ENCODE measurements at places on chromosomes 11 and 22. TPM values are rescaled to one million over a fixed set of nuclear protein-coding genes. Genes with fewer than 3 reads are reported as not detected.

The CRYBA4 gene
- not detected for total RNA-seq

The FOLH1 gene
- total RNA-seq, result 1.3 TPM

The KRTAP5-8 gene
- total RNA-seq, result not detected

The MPPED2 gene
- 7.7 TPM for total RNA-seq

The OPCML gene
- 0.62 TPM for total RNA-seq

Data from muscle of leg (tissue), 16 donors.